ENCODE measurements at places on chromosomes 2 and 18.

- no peak for DNase-seq
Observed at GRCh38 chr2:85828725-85829124, 60.1 kb downstream of the ST3GAL5 start.

DNA sequence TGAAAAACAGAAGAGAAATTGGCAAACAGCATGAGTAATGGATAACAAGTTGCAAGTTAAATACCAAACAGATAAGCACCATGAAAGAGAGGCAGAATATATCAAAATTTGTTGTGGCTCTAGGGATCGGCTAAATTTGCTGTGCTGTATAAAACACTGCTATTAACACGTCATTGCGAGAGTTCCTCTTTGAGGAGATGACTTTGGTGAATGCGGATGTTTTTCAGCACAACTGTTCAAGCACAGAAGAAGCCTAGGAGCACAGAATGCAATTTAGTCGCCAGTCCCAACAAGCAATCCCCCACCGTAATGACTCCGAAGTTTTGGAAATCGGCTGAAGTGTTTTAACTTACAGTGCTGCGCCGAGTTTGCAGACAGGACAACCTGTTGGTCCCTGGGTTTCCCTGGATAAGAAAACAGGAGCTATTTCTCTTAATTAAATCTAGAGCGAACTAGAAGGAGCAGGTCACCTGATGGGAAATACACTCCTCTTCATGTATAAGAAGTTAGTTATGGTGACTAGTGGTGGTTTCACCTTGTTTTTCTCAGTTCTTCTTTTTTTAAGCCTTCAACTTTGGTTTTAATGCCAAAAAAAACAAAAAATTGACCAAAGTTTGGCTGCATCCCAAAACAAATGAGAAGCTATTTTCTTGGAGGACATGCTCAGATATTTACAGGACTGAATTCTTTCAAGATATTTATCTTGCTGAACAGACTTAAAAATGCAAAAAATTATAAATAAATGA lies 454.1 kb upstream of the SALL3 start:
- DNase-seq = no peak

DNA sequence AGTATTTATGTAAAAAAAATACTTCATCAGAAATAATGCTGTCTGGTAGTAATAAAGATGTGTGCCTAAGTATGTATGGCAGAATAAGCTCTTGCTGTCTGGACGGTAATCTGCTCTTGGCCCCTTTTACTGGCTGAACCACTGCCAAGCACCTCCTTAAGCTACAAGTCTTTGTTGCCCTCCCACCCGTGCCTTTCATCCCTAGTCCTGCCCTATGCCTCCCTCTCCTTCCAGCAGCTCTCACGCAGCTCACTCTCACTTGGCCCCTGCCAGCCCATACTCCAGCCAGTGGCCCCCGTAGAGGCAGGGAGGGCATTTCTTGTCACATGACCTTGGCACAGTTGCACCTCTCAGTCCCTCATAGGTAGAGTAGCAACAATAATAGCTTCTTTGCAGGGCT lies 54.5 kb upstream of the NPAS2 start:
- DNase-seq = no peak

- DNase-seq = no peak
Observed at GRCh38 chr2:200095436-200095835, 140.1 kb downstream of the MAIP1 start.

- no peak for DNase-seq
Observed at GRCh38 chr2:61562615-61563014, 24.5 kb upstream of the XPO1 start.

GRCh38 chr2:124967325-124967724 lies 942.2 kb downstream of the CNTNAP5 start:
- no peak for DNase-seq

- no peak for DNase-seq
Observed at GRCh38 chr2:191226196-191226595, 19.0 kb upstream of the MYO1B start.

- DNase-seq = no peak
Observed at GRCh38 chr2:186575302-186575701, 14.6 kb upstream of the ITGAV start.

DNA sequence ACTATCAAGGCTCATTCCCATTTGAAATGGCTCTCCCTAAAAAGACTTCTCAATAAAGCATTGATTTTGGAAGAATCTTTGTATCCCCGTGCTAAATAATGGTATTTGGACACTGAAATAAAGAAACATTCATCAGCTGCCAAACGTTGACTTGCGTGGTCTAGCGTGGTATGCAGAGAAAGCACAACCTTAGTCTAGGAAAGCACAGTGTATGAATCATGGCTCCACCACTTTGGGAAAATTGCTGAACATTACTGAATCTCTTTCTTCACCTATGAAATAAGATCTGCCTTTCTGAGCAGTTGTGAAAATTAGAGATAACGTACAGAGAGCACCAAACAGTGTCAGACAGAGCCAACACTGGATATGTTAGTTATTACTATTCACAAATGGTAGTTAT lies 353.9 kb downstream of the SS18 start:
- DNase-seq = no peak

GRCh38 chr2:234203135-234203984 lies 152.9 kb downstream of the SPP2 start:
- no peak for DNase-seq

- DNase-seq = no peak
Observed at GRCh38 chr2:152782171-152782570, 63.8 kb downstream of the ARL6IP6 start.

- no peak for DNase-seq
Observed at GRCh38 chr18:62881509-62882016, 166.2 kb downstream of the PHLPP1 start.

DNA sequence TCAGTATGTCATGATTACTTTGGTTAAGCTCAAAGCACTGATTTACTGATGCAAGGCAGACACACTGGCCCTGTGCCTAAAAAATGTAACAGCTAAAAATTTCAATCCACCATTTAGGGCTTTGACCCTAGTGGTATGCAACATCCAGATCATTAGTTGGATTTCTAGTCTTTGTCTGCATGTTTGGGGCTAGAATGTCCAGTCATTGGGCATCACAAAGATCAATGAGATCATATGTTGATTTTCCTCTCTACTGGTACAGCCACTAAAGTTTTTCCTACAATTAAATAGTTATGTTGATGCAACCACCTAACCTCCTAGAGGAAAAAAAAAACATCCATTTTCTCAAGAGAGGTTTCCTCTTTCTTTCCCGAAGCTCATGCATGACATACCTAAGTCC lies 53.4 kb upstream of the REV1 start:
- DNase-seq = no peak

GRCh38 chr2:88855620-88856408 lies 164.3 kb downstream of the RPIA start:
- no peak for DNase-seq

DNA sequence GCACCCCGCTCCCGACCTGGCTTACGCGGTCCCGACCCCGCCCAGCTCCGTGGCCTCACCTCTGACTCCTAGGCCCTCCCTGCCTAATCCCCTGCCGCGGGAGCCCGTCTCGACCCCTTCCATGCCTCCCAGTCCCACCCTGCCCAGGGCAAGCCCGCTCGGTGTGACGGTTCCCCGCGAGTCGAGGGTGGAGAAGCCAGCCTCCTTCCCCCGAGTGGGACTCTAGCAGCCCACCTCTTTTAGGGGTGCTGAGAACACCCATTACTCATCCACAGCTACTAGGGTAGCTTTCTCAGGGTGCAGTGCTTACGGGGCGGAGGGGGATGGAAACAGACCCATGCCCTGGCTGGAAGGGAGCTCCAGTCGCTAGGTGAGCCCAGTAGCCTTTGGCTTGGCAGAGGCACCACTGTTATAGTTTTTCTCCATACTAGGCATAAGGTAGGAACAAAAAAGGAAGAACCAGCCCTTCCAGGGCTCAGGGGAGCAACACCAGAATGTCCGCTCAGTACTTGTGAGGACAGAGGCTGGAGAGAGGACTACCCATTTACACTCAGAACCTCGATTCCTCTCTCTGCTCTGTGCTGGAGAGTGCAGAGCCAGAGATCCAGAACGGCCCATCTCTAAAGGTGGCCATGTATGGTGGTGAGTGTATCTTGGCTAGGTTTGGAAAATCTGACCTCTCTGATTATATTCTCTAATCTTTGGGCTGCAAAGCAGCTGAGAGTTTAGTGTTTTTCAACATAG lies 606 bp downstream of the AGBL5 start:
- DNase-seq = no peak

- no peak for DNase-seq
Observed at GRCh38 chr2:33042819-33043218, 96.1 kb downstream of the LTBP1 start.

- DNase-seq = no peak
Observed at GRCh38 chr2:225290757-225291400, 108.6 kb upstream of the NYAP2 start.

DNA sequence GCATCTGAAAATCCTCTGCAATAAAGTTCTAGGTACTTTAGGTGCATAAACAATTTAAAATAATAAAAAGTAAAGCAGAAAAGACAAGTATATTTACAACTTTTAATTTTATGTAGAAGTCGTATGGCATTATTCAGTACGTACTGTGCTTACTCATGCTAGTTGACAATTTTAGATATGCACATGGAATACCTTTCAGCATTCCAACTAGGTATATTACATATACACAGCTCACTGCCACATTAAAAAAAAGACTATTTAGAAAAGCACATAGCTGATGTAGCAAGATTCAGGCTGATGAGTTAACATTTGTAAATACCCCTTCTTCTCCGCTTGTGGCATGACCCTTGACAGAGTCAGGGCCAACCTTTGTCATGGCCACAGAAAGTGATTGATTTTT lies 171.2 kb downstream of the FBXO15 start:
- DNase-seq = no peak

- no peak for DNase-seq
Observed at GRCh38 chr2:10228611-10229365, 73.9 kb upstream of the HPCAL1 start.

- no peak for DNase-seq
Observed at GRCh38 chr2:1830936-1831619, 86.8 kb upstream of the PXDN start.

GRCh38 chr2:60634438-60634837 lies 81.0 kb upstream of the BCL11A start:
- DNase-seq = no peak

DNA sequence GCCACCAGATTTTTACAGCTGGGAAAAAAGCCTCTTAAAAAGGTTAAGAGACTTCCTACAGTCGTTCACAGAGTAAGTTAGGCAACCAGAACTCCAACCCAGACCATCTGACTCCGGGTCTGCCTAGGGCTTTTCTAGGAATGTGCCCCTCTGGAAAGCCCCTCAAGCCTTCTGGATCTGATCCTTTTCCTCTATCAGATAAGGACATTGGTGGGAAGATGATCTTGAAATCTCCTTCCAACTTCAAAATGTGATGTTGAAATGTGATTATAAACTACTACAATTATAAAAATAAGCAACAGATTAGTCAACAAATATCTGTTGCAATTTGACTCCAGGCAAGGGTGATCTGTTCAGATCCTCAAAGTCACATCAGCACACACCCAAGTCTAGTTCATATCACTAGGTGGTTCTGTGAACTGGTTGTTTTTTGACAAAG lies 270.4 kb downstream of the ARHGAP15 start:
- no peak for DNase-seq

- no peak for DNase-seq
Observed at GRCh38 chr2:238030422-238031155, 30.2 kb upstream of the SCLY start.

GRCh38 chr18:34857320-34857719 lies 147.2 kb downstream of the DTNA start:
- no peak for DNase-seq

DNA sequence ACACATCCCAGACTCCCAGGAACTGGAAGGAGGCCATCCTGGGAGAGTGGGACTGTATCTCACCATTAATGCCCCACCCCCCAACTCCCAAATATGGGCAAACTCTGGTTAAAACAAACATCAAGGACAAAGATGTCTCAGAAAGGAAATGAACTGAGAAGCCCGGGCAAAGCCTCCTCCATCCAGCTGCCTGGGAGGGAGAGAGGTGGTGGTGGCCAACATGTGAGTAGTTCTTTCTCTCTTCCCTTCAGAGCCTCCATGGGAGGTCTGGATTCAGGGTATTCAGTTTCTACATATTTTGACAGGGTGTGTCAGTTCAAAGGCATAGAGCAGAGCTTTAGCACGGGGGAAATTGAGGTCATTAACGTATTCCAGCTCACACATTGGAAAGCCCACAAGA lies 57.5 kb downstream of the CXCR4 start:
- DNase-seq = no peak

GRCh38 chr2:189514104-189514503 lies 66.5 kb downstream of the SLC40A1 start:
- DNase-seq = no peak

DNA sequence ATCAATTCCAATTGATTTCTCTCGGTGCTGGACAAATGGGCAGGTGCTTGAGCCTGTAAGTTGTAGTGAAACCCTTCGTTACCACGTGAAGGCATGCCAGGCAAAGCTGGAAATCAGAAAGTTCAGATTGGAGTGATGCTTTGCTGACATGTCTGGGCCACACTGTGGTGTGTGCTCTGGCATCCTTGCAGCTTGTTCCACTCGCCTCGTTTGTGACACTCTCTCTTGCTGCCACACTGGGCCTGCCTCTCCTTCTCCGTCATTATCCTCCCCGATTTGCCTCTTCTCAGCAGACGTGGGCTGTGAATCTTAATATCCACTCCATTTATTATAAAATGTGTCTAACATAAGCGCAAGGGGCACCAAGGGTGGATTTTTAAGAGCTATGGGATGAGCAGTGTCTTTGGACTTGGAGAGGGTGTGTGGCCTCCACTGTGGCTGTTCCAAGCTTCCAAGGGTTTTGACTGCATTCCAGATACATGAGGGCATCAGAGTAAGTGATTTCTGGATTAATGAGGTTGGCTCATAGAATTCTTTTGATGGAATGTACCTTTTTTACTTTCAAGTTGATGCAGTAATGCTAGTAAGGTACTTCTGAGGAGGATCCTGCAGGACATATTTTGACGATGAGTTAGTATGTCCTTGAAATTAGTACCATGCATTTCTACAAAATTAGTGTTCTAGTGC lies 238.8 kb downstream of the TPGS2 start:
- DNase-seq = no peak

Data from NCI-H1694 (cell line).